Cardiac muscle cell (in vitro differentiated cells and primary cell): ENCODE measurements at places on chromosomes 4 and X.

DNA sequence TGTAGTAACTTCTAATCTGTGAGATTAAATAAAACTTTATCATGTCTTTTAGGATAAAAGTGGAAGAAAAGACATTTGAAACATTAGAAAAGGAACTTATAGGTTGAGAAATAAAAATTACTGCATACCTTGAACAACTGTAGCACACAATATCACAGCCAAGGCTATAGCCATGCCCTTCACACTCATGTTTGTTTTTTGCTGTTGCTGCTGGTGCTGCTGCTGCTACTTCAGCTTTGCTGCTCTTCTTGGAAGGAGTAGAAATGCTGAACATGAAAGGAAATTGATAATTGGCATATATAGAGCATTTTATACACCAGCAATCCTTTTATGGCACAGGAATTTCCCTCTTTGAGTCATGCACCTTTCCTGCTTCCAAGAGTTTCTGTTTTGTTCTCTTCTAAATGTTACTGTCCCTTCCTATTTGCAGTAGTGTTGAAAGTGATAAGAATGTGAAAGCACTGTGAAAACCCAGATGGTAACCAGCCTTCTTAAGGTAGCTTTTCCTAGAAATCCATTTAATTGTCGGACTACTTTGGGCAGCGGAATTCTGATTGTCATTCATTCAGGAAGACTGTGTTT, at the start of gene CXCL11:
Gene CXCL11 (minus strand): TSS at position 272 of the 582 bp plus-strand sequence. CDS start 83 bp downstream, at position 189.
- no peak for DNase-seq

DNA sequence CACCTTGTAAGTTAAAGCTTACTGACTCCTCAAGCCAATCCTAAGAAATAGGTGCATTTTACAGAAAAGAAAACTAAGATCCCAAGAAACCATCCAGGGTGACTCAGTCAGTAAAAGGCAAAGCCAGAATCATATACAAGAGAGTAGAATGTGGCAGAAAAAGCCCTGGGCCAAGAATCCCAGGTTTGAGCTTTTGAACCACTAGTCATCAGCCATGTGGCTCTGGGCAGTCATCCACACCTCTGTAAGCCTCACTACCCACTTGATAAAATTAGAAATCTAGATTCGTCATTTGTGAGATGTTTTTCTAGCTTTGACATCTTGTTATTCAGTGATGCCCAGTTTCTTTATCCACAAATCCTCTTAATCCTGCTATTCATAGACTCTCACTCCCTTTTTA, 122.2 kb upstream of the PDE5A start:
- no peak for DNase-seq

GRCh38 chrX:132610536-132610935, 121.7 kb upstream of the MBNL3 start:
- no peak for DNase-seq

DNA sequence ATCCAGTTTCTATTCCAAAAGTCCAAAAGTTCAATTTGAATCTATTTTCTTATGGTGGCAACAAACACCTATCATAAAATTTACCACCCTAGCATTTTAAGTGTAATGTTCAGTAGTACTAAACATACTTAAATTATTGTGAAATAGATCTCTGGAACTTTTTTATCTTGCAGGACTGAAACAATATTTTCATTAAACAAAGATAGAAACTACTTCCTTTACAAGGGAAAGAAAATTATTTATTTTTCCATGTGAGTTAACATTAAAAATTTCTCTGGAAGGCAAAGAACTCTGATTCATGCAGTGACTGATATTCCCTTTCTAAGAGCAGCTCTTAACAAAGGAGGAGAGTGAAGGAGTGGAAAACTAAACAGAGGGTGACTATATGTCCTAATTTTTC, 40.2 kb downstream of the ADH7 start:
- no peak for DNase-seq

DNA sequence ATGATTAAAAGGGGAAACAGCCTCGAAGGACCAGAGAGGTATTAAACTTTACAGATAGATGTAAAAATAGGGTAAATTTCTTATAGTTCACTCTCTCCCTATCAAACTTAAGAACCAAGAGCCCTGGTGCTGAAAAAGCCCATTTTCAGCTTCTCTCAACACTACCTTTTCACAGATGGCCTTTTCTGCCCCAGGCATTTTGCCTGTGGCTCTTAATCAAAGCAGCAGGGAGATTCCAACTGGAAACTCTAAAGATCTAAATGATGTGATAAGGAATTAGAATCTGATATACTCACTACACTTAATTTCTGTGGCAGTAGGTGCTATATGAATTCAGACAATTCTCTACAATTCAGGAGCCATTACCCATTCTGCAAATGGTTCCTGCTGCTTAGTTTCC, 60.0 kb downstream of the AMMECR1 start:
- no peak for DNase-seq

GRCh38 chrX:44422631-44423030, 79.2 kb upstream of the EFHC2 start:
- no peak for DNase-seq

GRCh38 chrX:138874271-138874935, 162.9 kb upstream of the FGF13 start:
- no peak for DNase-seq

- DNase-seq: no peak
These were observed 375.2 kb downstream of the MAGEE1 start for GRCh38 chrX:76802708-76803107.

DNA sequence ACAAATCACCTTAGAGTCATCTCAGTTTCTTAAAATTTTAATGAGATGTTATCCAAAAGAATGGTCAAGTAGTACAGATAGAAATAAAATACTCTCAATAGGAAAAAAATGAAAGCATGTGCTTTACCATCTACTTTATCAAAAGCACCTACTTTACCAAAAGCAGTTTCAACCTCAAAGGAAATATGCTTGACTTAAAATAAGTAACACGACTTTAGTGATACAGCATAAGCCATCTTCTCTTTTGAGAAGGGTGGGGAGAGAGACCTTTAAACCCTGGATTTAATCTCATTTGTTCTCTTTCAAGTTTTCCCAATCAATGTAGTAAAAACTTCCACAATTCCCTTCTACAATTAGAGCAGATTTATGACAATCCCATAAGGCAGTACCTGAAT, 26.5 kb downstream of the OTUD4 start:
- DNase-seq: no peak

GRCh38 chr4:68905939-68906779, 45.4 kb downstream of the UGT2A3 start:
- no peak for DNase-seq

GRCh38 chr4:124390861-124391260, 321.7 kb downstream of the ANKRD50 start:
- DNase-seq: no peak

DNA sequence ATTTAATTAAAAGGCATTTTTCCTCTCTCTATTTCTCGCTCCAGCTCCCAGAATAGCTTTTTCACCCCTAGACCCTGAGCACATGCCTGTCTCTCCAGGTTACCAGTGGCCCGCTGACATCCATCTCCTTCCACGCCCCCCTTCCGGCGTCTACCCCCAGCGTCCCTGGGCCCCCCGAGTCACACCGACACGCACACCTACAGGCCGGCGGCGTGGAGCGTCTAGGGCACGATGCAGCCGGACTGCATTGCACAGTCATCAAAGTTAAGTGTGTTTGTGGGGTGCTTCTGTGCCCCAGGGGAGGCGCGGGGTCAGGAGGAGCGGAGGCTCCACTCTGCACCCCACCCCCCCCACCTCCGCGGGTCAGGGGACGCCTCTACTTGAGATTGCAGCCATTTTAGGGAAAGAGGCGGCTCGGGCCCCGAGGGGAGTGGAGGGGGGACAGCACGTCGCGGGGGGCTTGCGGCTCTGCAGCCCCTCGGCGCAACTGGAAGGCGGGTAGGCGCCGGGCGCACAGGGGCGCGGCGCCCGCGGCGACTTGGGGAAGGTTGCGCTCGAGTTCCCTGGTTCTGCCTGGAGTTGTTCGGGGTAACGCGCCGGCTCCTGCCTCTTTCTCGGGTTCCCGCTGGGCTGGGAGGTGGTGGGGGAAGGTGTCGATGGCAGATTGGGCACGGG, 112.7 kb downstream of the DHX15 start:
- DNase-seq: peak; percentile 10

- peak; percentile 46 for DNase-seq
These were observed 4.8 kb upstream of the DAPP1 start for GRCh38 chr4:99811850-99812249.

DNA sequence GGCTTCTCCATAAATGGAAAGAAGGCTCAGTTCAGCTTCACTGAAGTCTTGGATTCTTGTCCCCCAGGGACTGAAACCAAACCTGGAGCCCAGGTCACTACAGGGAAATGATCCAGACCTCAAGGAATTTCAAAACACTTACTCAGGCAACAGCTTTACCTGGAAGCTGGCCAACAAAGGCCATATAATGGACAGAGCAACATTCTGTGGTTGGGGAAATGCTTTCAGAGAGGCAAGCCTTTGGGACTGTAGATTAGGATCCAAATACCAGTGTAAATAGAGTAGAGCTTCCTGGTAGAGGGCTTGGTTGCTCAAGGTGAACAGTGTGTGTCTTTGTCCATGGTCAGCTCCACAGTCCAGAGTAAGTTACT, 57.0 kb upstream of the PROM1 start:
- peak; percentile 96 for DNase-seq

DNA sequence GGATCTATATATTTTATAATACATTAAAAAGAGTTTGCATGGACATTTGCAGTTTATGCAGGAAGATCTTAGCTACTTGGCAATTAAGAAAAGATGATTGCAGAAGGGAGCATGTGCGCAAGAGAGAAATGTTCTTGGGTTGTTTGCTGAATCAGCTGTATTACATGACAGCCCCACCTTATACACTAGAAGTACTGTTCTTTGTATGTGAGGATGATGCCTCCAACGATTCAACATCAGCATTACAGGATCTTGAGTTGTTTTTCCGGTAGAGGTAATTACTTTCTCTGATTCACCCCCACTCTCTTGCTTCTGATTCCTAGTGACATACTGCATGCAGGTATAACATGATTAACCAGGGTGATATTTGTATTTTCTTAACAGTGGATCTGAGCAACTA, 140.8 kb downstream of the PCDH7 start:
- DNase-seq: no peak

- no peak for DNase-seq
These were observed 159.1 kb upstream of the TTC29 start for GRCh38 chr4:147104768-147105167.

GRCh38 chrX:149152941-149153340, 352.2 kb downstream of the IDS start:
- peak; percentile 38 for DNase-seq
